ENCODE measurements at places on chromosomes 3 and 15.

- DNase-seq: no peak
These were observed 37.9 kb upstream of the TJP1 start for GRCh38 chr15:29859973-29860715.

DNA sequence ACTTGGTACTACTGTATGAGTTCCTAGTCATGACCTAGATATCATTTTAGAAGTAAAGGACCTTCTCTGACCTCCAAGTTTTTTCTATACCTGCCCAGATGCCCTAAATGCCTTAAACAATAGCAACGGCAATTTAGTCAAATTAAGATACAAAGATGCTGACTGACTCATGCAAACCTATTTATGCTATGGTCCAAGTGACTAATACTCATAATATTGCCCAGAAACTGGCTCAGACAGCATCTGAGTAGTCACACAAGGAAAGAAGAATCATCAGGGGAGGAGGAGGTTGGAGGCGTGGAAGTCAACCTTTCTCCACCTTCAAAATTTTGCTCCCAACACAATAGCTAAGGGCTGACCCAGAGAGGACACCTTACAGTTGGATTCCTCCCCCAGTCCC is 6.8 kb downstream of the FYCO1 start:
- DNase-seq: no peak

DNA sequence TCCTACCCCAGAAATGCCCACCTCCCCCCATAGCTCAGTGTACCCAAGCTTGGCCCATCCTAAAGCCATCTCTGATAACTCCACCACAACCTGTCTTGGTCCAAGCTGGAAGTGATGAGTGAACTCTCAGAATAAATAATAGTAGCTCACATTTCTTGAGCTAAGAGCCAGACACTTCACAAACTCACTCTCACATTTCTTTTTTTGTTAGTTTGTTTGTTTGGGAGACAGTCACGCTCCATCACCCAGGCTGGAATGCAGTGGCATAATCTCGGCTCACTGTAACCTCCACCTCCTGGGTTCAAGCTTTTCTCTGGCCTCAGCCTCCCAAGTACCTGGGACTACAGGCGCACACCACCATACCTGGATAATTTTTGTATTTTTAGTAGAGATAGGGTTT is 46.2 kb downstream of the LIPC start:
- no peak for DNase-seq

- peak; percentile 35 for DNase-seq
These were observed 54.3 kb upstream of the SNRPA1 start for GRCh38 chr15:101349047-101349951.

- no peak for DNase-seq
These were observed 53.8 kb downstream of the WDR76 start for GRCh38 chr15:43880406-43881194.

DNA sequence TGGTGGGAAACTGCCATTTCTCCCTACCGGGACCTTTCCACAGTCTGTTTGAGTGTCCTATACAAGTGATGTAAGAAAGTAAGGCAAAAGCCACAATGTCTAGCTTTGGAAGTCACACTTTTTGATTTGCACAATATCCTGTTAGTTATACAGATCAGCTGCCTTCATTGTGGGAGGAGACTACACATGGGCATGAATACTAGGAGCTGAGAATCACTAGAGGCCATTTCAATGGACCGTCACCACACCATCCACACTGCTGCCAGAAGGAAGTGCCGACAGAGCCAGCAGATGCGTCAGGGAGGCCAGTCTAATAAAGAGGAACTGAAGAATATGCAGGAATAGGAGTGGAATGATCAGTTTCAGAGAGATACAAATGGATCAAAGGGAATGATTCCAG is 65.8 kb downstream of the SCN11A start:
- no peak for DNase-seq
